ENCODE measurements at places on chromosomes 11 and 22.
A peak's percentile ranks its signal among the peaks of the same experiment; 100 is the strongest.

DNA sequence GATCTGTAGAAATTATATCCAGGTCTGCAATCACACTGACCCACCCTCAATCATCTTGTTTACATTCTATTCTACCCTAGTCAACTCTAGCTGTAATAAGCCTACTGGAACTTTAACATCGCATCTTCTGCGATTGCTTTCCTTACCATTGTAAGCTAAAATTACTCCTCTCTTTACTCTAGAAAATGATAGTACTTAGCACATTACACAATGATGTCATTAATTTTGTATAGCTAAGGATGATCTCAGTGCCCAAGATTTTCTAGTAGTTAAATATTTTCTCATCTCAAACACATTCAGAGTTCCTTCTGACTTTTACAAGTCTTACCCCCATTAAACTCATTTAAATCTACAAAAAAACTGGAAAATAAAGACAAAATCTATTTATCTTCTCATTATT is 39.6 kb upstream of the CTSC start:
- DNase-seq = no peak
- H3K27me3 ChIP-seq = no peaks in the 10 kb centered on the region
- no peaks in the 10 kb centered on the region for H3K4me1 ChIP-seq
- H3K36me3 ChIP-seq = no peaks in the 10 kb centered on the region

GRCh38 chr11:14882196-14882595 is 9.8 kb downstream of the CYP2R1 start:
- no peak overlapping the region for H3K4me3 ChIP-seq
- H3K4me1 ChIP-seq = peaks cover 6% of the 10 kb centered on the region
- H3K27ac ChIP-seq = no peak overlapping the region
- no peaks in the 10 kb centered on the region for H3K27me3 ChIP-seq
- no peak for DNase-seq

DNA sequence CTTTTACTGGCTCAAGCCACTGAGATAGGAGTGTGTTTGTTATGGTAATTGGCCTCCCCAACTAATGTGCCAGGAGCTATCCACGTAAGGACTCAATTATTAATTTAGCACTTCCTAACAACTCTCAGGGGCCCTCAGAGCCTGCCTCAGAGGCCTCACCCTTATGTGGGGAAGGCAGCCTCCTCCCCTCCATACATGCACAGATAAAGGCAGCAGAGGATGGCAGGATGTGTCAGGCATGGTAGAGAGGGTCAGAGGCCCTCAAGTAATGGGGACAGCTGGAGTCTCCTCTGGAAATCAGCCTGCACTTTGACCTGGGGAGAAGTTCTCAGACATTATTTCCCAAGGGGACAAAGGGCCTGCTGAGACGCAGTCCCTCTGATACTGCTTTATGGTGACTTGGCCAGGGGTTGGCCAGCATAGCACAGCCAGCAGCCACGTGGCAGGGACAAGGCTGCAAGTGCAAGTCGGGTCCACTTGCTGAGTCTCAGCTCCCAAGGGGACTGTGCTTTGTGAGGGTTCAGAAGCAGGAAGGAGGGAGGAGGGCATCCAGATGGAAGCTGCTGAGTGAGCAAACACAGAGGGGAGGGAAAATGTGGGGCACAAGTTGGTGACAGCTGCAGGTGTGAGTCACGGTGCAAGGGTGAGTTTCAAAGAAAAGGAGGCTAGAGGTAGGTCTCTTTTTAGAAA is 17.0 kb downstream of the MOGAT2 start:
- H3K27ac ChIP-seq = no peak overlapping the region
- H3K36me3 ChIP-seq = no peaks in the 10 kb centered on the region
- no peaks in the 10 kb centered on the region for H3K27me3 ChIP-seq
- DNase-seq = peak; percentile 30

DNA sequence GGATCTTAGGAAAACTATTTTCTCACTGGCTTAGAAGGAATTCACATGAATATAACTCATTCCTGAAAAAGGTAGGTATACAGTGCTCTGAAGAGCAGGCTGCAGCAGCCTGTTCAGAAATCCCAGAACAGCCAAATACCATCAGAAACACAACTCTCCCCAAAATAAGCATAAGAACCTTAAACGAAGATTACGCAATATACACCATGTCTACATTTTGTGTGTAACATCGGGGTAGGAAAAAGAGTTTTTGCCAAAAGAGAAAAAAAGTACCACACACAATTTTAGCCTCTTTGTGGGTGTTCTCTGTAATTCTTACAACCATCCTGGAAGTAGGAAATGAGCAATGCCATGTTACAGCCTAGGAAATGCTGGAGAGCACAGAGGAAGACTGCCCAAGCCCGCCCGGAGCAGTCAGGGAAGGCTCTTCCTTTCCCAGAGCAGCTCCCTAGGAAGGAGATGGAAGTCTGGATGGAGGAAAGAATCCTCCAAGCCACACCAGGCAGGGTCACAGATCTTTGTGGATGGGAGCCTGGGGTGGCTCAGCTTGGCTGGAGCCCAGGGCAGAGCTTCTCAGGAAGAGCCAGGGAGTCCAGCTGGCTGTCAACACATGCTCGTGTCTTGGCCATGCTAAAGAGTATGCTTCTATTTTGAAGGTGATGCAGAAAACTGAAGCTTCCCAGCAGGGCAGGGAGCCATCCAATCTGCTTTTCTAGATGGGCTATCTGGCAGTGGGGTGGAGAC is 49.7 kb upstream of the ARFGAP3 start:
- H3K27me3 ChIP-seq = no peaks in the 10 kb centered on the region
- H3K4me1 ChIP-seq = peaks cover 6% of the 10 kb centered on the region
- H3K27ac ChIP-seq = peak overlapping the region; percentile 22
- peaks cover 23% of the 10 kb centered on the region for H3K36me3 ChIP-seq

DNA sequence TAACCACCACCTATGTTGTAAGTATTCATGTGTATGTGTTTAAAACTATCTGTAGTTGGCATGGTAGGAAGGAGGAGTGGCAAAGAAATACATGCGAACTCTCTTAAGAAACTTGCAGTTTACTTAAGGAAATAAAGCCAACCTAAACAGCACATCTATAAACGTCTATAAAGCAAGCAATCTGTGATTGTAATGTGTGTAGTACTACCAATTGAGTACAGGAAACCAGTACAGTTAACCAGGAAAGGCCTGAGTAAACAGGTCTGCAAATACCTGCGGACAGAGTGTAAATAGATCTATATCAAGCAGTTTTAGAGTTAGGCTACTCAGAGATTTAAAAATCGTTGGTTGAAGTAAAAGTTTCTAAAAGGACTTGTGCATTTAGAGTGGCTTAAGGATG is 59.5 kb upstream of the AMOTL1 start:
- H3K36me3 ChIP-seq = no peaks in the 10 kb centered on the region
- no peak overlapping the region for H3K27ac ChIP-seq
- no peaks in the 10 kb centered on the region for H3K27me3 ChIP-seq
- no peak overlapping the region for H3K4me3 ChIP-seq
- no peaks in the 10 kb centered on the region for H3K4me1 ChIP-seq
- no peak for DNase-seq

- peaks cover 19% of the 10 kb centered on the region for H3K4me1 ChIP-seq
- no peaks in the 10 kb centered on the region for H3K27me3 ChIP-seq
- H3K27ac ChIP-seq = no peak overlapping the region
- no peaks in the 10 kb centered on the region for H3K36me3 ChIP-seq
- peak; percentile 69 for DNase-seq
These were observed 62.2 kb upstream of the TENM4 start for GRCh38 chr11:79503028-79503427.

GRCh38 chr11:15859411-15859810 is 496.9 kb downstream of the SOX6 start:
- H3K27ac ChIP-seq = no peak overlapping the region
- H3K27me3 ChIP-seq = no peaks in the 10 kb centered on the region
- no peak overlapping the region for H3K4me3 ChIP-seq
- H3K36me3 ChIP-seq = no peaks in the 10 kb centered on the region

DNA sequence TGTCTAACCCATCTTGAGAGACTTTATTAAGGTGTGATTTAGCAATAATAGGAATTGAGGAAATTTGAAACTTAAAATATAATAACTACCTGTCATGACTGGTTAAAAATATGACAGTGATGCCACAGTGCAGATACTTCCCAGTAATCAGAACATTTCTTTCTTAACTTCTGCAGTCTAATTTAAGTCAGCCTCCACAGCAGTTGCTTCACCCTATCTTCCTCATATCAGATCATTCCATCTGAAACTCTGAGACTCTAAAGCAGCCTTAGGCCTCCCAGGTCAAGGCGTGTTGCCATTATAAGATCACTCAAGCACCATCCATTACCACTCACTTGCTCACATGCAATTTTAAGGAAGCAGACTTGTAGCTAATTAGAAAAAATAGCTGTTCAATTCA is 302.2 kb downstream of the AASDHPPT start:
- H3K27me3 ChIP-seq = no peaks in the 10 kb centered on the region
- DNase-seq = no peak
- no peaks in the 10 kb centered on the region for H3K4me1 ChIP-seq

All from endodermal cell (in vitro differentiated cells).